ENCODE measurements at places on chromosomes 5 and 9.

GRCh38 chr9:131980267-131981016, 99.2 kb downstream of the MED27 start:
- DNase-seq, result no peak

DNA sequence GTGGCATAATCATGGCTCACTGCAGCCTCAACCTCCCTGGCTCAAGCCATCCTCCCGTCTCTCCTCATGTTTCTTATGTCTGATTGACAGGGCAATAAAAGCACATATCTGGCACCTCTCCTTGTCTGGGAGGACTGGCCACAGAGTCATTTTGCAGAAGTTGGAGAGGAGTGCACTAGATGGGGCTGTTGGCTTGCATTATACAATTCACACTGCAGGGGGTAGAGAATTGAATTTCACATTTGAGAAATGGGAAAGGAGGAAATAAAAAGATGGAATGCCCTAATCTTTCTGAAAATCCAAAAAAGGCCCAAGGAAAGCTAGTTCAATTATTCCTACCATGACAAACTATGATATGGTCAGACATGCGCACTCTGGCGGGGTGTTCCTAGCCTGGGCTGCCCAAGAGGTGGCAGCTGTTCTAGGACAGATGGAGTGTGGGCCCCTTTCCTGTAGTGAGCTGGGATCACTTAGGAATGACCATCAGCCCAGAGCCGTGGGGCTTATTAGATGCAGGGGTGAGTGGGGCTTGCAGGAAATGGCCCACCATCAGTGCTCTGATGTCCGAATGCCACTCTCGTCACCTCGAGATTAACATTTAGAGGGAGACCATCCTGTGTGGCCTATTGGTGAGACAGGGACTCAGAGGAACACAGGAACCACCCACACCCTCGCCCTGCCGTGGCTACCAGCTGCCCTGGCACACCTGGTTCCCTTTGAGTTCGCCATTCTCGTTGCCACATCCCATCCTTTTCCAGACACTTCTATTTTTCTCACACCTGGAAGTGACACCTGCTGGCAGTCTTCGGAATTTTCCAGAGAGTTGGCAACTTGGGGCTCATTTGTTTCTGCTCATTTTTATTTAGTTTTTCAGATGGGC, 21.8 kb upstream of the ANKRD18A start:
- DNase-seq, result peak; percentile 78

DNA sequence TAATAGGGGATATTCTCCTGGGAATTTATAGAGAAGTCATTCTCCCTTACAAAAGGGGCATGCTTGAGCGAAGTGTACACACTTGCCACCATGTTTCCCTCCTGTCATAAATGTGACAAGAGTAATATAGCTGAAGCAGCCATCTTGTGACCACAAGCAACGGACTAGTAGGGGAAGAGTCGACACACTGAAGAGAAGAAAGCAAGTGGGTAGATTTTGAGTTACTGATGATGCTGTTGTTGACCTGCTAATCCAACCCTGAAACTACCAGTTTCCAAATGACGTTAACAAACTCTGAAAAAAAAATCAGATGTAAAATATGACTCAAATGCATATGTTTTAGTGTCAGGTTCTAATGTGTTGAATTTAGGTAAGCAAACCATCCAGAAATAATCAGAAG, 350.4 kb downstream of the CDH10 start:
- DNase-seq, result no peak

GRCh38 chr5:16897284-16897704, 38.8 kb downstream of the MYO10 start:
- DNase-seq, result no peak

GRCh38 chr5:181047921-181048320, 7.9 kb downstream of the BTNL9 start:
- DNase-seq, result no peak
